Activated CD8-positive, alpha-beta memory T cell treated with anti-CD3 and anti-CD28 coated beads, Interleukin-2, amount 10 ng/mL, durations not matched to agents 7 days and 5 days (primary cell): ENCODE measurements at places on chromosomes 3 and 15. TPM values are rescaled to one million over a fixed set of nuclear protein-coding genes. Genes with fewer than 3 reads are reported as not detected.

Gene DCUN1D1
- 65.0 TPM for total RNA-seq

Gene OR5K2
- not detected for total RNA-seq

Gene PAQR5
- not detected for total RNA-seq

Gene MINDY4B
- not detected for total RNA-seq

Gene ARL6
- total RNA-seq, result 5.4 TPM

Gene CHRNA7
- not detected for total RNA-seq

Gene EIF4E3
- 61.9 TPM for total RNA-seq

Gene CILP
- not detected for total RNA-seq

Gene SELENOS
- total RNA-seq, result 49.0 TPM

Gene MESP2
- not detected for total RNA-seq

Gene CYP1A2
- total RNA-seq, result not detected

Gene COL6A5
- total RNA-seq, result not detected

Gene EXOSC7
- 66.1 TPM for total RNA-seq

Gene PSTPIP1
- 157 TPM for total RNA-seq

Gene TNFSF10
- total RNA-seq, result 144 TPM

Gene PEAK1
- 29.1 TPM for total RNA-seq

Gene DPPA4
- not detected for total RNA-seq

Gene SGO1
- 38.5 TPM for total RNA-seq

Gene IP6K2
- 65.3 TPM for total RNA-seq

Gene ROPN1
- total RNA-seq, result not detected

Gene CTXN2
- total RNA-seq, result not detected

Gene ATOSA
- total RNA-seq, result 26.0 TPM

Gene CCRL2
- 11.9 TPM for total RNA-seq

Gene CHMP2B
- total RNA-seq, result 22.5 TPM

Gene CYP8B1
- total RNA-seq, result not detected

Gene IL5RA
- not detected for total RNA-seq
